Germinal center (tissue), 1 donor: ENCODE measurements at places on chromosomes 5 and 9.

DNA sequence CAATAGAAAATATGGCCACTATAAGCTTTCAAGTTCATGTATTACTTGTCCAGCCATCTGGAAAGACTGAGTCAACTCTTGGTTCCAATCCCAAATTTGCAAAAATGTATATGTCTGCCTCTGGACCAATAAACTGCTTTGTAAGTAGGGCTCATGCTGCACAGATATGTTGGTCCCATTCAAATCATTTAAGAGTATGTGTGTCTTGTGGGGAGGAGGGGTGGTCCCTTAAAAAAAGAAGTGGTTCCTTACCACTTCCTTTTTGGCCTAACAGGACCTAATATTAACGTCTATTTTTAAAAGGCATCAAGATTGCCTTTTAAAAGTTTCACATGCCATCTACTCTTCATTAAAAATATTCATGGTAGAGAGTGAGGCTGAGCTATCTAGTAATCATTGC, 214.9 kb downstream of the KCTD16 start:
- DNase-seq = no peak

- no peak for DNase-seq
Measured at GRCh38 chr5:166497496-166498104, 1793.8 kb upstream of the WWC1 start.

GRCh38 chr9:114769624-114770023, 36.2 kb downstream of the TNFSF15 start:
- DNase-seq = no peak

GRCh38 chr9:126612326-126612812, 1.4 kb upstream of the LMX1B start:
- DNase-seq = no peak

DNA sequence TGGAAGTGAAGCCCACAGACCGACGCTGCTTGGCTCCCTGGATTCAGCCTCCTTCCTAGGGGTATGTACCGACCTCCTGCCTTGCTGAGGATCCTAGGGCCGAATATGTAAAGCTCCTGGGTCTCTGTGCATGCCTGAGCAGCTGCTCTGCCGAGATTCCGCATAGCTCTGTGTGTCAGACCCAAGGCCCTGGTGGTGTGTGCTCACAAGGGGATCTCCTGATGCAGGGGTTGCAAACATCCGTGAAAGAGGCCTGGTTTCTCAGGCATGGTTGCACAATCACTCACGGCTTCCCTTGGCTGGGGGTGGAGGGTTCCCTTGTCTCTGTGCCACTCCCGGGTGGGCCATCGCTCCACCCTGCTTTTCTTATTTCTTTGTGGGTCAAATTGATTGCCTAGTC, 19.9 kb upstream of the SVEP1 start:
- DNase-seq = no peak

DNA sequence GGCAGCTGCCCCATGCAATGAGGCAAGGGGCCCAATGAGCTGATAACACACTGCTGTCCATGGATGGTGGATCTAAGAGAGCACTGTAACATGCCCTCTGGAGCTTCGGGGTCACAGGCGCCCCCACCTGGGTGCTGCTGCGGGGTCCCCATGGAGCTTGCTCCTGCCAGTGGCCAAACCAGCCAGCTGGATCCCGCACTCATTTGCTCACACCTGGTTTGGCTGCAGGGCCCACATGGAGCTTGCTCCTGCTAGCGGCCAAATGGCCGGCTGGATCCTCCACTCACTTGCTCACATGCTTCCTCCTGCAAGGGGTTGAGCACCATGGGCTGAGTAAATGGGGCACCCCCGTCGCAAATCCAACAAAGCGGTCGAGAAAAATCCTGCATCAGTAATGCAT, 68.3 kb upstream of the ARL15 start:
- no peak for DNase-seq

DNA sequence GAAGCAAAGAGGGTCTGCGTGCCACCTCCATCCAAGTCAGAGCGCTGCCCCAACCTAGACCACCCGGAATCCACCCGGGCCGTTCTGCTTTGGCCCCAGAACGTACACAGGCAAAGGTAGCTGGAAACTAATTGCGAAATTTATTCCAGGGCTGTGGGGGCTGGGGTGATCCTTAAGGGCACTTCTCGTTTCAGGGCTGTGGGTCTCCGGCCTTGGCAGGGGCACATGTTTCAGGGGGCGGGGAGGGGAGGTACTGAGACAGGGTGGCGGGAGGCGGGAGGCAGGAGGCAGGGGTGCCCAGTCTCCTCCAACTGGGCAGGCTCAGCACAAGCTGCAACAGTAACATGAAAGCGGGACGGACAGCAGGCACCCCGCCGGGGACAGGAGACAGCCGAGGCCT, 26.1 kb downstream of the NR5A1 start:
- no peak for DNase-seq

DNA sequence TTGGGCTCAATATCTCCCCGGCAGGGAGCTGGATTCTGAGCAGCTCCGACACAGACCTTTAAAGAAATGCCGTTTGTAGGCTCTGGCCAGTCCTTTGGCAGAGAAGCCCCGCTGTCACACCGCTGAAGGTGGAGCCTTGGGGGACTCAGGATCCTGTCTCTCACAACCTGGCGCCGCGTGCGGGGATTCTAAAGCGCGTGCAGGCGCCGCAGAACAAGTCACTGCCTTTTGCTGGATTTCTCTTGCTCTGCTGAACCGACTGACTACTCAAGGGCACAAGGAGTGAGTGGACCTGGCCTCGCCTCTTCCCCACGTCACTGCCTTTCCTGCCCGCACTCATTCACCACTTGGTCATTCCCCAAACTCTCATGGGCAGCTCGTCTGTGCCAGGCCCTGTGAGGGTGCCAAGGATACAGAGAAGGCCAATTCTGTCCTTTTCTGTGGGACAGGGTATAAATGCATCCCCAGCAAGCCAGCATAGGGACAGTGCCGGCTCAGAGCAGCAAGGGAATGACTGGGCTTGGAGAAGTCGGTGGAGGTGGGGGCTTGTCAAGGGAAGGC, 69.3 kb downstream of the CRB2 start:
- no peak for DNase-seq

DNA sequence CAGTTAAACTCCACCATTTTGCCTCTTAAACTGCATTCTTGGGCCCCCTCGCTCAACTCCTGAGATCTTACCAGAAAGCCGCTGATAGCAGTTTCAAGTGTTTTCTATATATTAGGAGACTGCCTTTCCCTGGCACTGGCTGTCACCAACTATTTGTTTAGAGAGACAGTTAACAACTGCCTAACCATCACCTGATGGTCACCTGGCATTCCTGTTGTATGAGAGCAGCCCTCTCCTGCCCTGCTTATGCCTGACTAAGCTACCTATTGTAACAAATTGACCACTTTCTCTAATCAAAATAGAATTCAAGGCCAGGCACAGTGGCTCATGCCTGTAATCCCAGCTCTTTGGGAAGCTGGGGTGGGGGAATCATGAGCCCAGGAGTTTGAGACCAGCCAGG, 28.0 kb upstream of the SIL1 start:
- DNase-seq = no peak

GRCh38 chr5:148826739-148827070, 294 bp downstream of the ADRB2 start:
- DNase-seq = no peak

GRCh38 chr5:149125386-149125891, 15.9 kb upstream of the ABLIM3 start:
- DNase-seq = no peak

- DNase-seq = no peak
Measured at GRCh38 chr9:84226126-84226525, 114.4 kb downstream of the SLC28A3 start.

DNA sequence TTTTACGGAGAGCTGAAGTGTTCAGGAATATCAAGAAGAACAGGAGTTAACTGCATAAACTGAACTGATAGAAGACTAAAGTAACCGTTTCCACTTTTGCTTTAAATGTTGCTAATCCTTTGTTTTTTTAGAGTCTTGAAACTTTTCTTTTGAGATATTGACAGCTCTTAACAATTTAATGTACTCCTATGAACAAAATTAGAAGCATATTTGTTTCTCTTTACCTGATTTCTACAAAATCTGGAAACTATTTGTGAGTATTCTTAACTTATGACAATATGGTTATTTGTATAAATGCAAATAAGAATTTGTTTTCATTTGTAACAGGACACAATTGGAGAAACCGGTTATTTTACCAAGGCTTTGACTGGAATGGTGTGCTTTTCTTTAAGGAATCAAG, 89.5 kb upstream of the FAM120A start:
- no peak for DNase-seq

GRCh38 chr5:10704949-10705621, 55.9 kb downstream of the DAP start:
- no peak for DNase-seq

- DNase-seq = no peak
Measured at GRCh38 chr5:136810261-136810801, 445.0 kb upstream of the TRPC7 start.
